NCI-H2081 (cell line): ENCODE measurements at places on chromosomes 1 and 21.

DNA sequence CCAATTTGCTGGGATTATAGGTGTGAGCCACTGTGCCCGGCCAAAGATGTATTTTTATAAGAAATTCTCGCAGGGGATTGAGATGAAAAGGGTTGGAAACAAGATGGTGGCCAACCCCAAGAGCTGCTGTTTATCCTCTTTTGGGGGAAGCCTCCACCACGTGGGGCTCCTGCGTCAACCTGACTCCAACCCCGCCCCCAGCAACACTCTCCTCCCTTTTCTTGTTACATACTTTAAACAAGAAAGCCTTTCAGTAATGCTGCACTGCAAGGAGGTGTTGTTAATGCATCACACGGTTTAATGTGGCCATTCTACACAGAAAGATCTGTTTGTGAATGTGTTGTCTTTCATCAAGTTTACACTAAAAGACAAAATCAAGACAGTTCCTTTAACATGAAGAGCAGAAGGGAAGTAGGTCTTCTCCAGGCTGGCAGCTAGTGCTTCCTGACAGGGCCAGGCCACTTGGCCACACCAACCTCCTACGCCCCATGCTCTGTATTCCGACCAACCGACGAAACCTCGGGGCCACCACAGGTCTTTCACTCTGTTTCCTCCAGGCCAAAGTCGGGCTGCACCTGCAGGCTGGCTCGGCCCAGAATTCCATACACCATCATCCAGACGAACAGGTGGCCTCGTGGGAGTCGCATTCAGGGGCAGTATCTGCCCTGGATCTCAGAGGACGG is 25.9 kb downstream of the C2CD2 start:
- DNase-seq, result no peak

DNA sequence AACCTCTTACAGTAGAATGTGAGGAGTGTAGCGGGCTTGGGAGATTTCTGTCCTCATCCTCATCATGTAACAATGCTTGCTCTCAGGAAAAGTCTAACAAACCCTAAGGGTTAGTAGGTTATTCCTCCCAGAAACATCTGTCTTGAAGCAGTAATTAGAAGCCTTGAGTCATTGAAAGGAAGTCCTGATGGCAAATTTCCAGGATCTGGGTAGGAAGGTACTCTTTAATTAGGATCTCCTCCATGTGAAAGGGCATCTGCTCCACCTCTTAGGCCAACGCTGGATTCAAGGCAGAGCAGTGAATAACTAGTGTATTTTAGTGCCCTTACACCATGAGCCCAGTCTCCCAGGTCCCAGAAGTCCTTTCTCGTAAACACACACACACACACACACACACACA is 106.6 kb upstream of the BARHL2 start:
- DNase-seq, result no peak

- no peak for DNase-seq
Observed at GRCh38 chr1:117188170-117188815, 22.4 kb downstream of the VTCN1 start.

DNA sequence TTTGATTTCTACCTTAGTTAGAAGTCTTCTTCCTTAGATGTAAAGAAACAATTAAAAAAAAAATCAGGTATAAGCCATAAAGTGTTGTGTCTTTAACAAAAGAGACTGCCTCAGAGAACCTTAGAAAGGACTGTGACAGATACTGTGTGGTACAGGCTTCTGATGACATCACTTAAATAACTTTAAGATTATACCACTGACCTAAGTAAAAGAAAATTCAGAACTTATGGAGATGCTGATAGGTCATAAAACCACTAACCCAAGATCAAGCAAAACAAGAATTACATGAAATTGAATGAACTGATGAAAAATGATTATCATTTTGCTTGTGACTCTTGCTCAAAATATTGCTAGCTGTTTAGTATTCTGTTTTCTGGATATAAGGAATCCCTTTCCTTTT is 220.8 kb downstream of the NRIP1 start:
- no peak for DNase-seq

GRCh38 chr1:156551066-156551643 is 21.2 kb downstream of the IQGAP3 start:
- DNase-seq, result no peak

DNA sequence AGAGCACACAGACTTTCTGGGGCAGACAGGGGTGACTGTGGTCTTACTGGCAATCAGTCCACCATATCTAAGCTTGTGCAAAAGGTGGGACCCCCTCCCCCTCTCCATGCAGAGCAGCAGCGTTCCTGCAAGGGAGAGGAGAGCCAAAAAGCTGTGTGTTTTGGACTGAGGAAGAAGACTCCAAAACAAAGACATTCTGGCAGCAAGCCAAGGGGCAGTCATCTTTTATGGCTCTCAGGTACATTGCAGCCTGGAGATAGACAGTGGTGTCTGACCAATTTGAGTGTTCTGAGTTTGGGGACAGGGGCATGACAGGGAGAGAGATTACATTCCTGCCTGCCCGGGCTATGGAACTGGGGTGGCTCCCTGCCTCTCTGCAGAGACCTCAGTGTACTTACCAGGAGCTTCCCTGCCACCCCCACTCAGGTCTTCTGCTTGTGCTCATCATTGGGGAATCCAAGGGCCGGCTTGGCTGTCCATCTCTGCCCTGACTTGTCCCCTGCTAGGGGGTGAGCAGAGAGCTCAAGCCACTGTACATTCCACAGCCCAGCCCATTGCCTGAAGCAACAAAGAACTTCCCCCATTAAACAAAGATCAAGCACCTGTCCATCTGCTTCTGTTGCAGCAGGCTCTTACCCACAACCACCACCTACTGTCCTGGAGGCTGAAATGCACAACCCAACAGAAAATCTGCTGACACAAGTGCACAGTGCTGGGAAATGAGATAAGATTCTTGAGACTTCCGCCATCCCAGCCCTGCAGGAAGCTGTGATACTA is 131.1 kb downstream of the EVI5 start:
- no peak for DNase-seq

GRCh38 chr1:16724718-16725438 is 15.4 kb upstream of the RNU1-4 start:
- DNase-seq, result no peak

DNA sequence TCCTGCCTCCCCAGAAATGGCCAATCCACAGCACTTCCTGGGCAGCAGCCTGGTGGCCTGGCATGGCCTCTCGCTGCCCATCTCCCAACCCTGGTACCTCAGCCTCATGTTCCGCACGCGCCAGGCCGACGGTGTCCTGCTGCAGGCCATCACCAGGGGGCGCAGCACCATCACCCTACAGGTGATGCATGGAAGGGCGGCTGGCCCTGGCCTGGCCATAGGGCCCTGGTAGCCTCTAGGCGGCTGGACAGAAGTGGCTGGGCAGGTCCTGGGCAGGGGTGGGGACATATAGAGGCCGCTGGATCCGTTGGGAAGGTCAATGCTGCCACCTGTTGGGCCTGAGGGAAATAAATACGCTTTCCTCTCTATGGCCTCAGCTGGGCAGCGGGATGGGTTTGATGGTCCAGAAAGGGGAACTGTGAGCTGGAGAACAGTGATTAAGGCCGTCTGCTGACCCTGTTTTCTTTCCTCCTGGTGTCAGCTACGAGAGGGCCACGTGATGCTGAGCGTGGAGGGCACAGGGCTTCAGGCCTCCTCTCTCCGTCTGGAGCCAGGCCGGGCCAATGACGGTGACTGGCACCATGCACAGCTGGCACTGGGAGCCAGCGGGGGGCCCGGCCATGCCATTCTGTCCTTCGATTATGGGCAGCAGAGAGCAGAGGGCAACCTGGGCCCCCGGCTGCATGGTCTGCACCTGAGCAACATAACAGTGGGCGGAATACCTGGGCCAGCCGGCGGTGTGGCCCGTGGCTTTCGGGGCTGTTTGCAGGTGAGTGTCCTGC is 14.4 kb downstream of the CELSR2 start:
- no peak for DNase-seq

GRCh38 chr1:235102993-235103411 is 25.6 kb downstream of the TOMM20 start:
- peak; percentile 69 for DNase-seq

GRCh38 chr1:210692796-210693195 is 364.1 kb downstream of the HHAT start:
- DNase-seq, result no peak

DNA sequence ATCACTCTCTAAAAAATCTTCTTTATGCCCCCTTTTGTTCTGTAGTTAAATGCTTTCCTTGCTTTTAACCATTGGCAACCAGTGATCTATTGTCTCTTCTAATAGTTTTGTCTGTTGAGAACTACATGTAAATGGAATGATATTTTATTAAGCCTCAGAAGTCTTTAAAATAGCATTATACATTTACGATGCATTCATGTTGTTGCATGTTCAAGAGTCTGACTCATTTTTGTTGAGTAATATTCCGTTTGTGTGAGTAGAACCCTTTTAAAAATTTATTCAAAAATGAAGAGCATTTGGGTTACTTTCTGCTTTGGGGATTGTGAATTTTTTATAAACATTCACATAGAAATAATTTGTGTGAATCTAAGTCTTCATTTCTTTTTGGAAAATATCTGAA is 1352.9 kb downstream of the NCAM2 start:
- DNase-seq, result no peak

DNA sequence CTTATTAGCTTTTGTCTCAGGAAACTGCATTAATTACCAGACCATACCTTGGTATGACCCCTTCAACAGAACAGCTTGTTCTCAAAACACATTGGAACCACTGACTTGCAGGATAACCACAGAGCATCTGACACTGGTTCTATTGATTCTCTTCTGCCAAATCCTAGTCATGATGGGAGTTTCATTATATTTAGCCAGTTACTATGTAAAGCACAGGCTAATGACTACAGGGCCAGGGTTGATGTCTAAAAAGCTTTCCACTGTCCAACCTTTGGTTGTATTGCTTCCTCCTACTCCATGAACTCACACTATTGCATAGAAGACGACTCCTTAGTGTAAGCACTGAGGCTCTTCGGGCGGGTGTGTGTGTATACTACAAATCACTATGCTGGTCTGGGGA is 3.8 kb downstream of the STMN1 start:
- no peak for DNase-seq

DNA sequence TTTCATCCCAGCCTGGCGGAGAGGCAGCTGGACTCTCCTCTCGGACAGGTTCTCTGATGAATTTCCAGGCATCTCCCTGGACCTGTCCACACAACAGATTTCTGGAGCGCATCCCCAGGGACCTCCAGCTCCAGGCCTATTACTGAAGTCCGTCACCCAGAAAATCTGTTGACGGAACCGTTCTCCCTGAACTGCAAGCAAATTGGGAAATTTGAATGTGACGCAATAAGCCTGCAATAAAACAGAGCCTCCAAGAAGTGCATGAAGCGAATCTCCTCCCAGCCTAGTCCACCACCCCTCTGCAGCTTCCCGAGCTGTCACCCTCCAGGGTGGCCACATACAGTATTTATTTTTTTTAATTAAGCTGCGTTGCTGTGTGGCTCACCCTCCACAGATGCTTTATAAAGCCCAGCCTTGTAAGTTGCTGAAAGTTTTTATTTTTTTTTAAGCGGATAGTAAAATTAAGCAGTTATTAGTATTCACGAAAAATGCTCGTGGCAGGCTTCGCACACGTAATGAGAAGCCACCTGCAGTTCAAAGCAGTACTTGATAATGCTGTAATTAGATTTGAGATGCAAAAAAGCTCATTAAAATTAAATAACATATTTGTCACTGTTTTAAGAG is 173.3 kb downstream of the CAMTA1 start:
- DNase-seq, result no peak

DNA sequence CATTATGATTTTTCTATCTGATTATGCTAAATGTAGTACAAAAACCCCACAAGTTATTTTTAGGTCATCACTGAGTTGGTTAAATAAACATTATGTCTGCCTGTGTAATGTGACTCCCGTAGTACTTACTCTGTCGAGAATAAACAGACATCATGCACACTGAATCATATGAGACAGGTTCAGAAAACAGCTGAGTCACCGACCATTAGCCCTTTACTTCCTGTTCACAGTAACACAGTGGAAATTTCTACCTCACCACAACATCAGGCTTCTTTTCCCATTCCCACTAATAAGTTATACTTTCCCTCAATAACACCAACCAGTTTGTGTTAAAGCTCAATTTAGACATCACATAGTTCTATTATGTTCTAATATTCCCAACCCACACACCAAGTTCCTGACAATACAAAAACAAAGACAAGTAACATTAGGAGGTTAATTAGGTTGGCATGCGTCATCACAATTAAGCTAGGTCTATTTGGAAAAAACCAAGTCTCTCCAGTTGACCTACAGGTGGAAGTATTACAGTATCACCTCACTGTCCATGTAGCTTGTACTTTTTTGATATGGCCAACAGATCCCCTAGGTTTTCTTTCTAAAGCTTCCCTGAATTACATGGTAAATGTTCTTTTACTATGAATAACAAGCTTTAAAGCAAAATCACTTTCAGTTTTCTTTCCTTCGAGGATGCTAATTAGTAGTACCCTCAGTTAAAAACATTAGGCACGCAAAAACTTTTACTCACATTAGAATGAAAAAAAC is 154.2 kb downstream of the EIF4G3 start:
- DNase-seq, result peak; percentile 98

DNA sequence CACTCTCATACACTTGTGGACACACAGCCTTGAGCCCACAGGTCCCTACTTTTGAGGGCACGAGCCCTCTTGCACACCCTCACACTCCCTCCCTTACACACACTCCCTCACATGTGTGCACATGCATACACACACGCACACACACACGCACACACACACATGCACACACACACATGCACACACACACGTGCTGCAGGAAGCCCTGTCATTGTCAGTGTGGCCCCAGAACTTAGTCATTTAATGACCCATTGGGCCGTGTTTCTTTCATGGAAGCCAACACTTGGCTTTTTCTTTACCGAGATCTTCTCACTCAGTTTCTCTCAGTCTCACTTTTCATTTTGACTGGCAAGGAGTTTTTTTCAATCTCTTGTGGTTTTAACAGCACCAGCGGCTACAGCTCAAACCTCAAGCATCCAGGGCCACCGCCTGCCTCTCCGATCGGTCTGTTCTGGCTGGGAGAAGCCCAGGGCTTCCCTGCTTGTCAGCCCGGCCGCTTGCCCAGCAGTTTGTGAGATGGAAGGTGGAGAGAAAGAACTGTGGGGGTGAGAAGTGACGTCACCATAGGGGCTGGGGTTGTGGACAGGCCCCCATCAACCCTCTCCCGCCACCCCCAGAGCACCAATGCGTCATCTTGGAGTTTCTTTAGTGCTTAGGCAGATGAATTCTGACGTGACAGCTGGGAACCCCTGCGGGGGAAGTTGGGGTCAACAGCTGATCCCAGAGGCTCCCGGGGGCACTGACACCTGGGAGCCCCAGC is 15.8 kb upstream of the TNFRSF8 start:
- DNase-seq, result no peak

GRCh38 chr21:26881504-26882228 is 36.5 kb upstream of the ADAMTS1 start:
- DNase-seq, result peak; percentile 0
